NCI-H1048 (cell line): ENCODE measurements at places on chromosomes 13 and 19.
A peak's percentile ranks its signal among the peaks of the same experiment; 100 is the strongest.

GRCh38 chr13:34943436-34944273, 1.6 kb downstream of the NBEA start:
- no peak for DNase-seq

- no peak for DNase-seq
Observed at GRCh38 chr19:56141417-56141993, 418 bp downstream of the ZNF444 start.

DNA sequence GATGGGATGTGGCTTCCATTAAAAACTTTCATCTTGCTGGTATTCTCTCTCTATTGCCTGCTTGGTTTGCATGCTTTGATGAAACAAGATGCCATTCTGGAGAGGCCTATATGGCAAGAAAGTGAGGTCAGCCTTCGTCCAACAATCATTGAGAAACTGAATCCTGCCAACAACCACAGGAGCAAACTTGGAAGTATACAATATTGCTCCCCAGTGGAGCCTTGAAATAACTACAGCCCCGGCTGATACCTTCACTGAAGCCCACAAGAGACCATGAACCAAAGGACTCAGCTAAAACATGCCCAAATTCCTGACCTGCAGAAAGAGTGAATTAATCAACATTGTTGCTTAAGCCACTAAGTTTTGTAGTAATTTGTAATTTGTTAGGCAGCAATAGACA, 82.5 kb upstream of the FGF14 start:
- no peak for DNase-seq

DNA sequence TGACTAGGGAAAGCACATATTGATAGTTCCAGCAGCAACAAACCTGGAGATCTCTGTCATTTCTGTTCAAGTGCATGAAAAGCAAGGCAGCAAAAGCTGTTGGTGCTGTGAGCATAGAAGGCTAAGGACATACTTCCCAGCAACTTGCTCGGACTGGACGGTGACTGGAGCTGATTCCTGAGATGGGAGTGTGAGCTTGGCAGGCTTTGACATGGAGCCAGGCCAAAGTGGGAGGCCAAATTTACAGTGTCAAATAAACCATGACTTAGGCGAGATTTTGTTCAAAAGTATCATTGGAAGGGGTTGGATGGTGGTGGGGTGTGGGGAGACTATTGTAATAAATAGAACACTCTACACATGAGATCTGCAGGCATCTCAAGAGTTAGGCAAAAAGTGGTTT, 5.9 kb upstream of the ARGLU1 start:
- DNase-seq, result no peak

DNA sequence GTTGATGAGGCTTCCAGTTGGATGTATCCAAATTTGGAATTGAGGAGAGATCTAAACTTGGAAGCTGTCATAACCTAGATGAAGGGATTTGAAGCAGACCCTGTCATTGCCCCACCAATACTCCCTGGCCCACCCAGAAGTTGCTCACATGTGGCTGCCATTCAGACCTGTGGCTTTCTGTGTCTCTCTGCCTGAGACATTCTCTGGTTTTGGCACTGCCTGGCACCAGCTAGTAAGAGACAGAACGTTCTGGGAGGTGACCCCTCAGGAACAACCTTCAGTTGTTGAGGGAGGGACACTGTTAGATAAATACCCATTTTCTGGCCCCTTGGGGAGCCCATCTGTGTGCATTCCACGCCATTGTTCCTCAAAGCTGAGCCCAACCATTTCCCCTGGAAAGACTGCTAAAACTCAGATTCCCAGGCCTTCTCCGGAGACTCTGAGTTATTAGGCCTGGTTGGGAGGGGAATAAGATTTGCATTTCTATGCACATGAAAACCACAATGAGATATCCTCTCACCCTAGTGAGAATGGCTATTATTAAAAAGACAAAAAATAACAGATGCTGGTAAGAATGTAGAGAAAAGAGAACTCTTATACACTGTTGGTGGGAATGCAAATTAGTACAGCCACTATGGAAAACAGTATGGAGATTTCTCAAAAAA, 290.4 kb downstream of the TSHZ3 start:
- DNase-seq, result no peak

GRCh38 chr19:31014668-31015067, 334.6 kb downstream of the TSHZ3 start:
- no peak for DNase-seq

- DNase-seq, result no peak
Observed at GRCh38 chr13:96772426-96772825, 221.8 kb downstream of the OXGR1 start.

DNA sequence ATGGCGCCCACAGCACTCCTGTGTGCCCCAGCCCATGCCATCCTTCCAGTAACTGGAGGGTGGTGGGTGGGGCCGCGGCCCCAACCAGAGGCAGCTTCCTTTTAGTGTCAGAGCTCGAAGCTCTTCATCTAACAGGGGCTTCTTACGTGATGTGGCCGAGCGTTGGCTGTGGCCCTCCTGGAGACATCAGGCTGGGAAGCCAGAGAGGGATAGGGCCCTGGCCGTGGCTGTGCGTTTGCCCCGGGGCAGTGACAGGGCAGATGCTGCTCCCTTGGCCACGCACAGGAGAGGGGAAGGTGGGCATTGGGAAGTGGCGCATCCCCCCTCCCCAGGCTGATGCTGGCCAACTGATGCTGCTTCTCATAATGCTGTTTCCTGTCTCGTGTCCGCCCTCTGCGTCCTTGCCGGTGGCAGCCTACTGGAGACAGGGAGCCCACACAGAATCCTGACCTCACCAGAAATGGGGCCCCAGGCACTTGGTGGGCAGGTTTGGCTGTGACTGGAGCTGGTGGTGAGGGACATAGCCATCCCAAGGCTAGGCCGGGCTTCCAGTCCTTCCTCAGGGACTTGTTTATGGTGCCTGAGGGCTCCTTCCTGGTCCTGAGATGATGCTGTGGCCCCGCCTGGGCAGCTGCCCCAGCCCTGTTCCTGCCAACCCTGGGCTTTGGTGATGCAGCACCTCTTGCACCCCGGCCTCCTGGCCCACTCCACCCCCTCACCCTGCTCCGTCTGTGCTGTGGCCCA, 34.3 kb downstream of the ATP4B start:
- no peak for DNase-seq

DNA sequence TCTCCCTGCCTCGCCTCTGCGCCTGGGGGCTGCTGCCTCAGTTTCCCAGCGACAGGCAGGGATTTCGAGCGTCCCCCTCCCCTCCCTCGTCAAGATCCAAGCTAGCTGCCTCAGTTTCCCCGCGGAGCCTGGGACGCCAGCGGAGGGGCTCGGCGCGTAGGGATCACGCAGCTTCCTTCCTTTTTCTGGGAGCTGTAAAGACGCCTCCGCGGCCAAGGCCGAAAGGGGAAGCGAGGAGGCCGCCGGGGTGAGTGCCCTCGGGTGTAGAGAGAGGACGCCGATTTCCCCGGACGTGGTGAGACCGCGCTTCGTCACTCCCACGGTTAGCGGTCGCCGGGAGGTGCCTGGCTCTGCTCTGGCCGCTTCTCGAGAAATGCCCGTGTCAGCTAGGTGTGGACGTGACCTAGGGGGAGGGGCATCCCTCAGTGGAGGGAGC, 722 bp upstream of the ICAM1 start:
- DNase-seq, result no peak

DNA sequence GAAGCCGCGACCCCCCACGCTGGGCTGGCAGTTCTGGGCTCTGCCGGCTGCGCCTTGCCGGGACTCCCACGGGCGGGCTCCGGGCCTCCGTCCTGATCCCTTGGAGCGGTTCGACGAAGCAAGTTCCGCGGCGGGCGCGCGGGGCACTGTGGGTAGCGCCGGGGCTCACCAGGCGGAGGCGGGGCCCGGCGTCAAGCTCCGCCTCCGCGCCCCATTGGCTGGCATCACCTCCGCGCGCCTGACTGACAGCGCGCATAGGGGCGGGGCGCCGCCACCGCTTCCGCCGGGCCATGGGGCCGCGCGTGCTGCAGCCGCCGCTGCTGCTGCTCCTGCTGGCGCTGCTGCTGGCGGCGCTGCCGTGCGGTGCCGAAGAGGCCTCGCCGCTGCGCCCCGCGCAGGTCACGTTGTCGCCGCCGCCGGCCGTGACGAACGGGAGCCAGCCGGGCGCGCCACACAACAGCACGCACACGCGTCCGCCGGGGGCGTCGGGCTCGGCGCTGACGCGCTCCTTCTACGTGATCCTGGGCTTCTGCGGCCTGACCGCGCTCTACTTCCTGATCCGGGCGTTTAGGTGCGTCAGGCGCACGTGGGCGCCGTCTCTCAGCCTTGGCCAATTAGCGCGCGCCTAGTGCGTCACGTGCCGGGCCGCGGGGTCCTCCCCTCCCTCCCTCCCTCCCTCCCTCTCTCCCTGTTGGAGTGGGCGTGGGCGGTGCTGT, at the start of gene FAM174C:
Gene FAM174C (plus strand): TSS at position 271 of the 716 bp plus-strand sequence. CDS start 20 bp downstream, at position 291.
- peak; percentile 94 for DNase-seq

DNA sequence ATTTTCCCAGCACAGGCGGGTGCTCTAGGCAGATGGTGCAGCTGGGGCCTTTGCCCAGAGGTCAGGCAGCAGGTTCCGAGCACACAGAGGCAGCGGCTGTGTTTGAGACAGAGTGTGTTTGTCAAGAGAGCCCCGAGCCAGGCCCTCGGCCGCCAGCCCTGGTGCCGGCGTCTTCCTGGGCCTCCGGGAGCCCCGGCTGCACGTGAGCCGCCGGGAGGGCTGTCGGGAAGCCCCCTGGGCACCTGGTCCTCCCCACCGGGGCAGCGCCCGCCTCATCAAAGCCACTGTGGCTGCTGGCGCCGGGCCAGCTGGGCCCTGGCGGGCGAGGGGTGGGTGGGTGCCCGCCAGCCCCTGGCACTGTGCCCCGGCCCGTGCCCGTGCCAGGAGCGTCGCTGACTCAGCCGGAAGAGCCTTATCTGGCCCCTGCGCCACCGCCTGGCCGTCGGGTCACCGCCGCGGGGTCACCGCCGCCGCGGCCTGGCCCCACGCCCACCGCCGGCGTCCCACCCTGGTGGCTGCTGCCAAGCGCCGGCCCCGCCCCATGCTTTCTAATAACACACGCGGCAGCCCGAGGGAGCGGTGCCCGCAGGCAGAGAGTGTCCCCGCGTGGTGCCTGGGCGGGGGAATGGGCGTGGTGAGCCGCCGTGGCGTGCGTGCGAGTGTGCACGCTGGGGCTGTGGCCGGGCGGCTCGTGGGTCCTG, 14.9 kb downstream of the ARID3A start:
- no peak for DNase-seq

GRCh38 chr13:102707467-102707866, 12.6 kb upstream of the METTL21C start:
- no peak for DNase-seq
